ENCODE measurements at places on chromosomes 12 and 14.

DNA sequence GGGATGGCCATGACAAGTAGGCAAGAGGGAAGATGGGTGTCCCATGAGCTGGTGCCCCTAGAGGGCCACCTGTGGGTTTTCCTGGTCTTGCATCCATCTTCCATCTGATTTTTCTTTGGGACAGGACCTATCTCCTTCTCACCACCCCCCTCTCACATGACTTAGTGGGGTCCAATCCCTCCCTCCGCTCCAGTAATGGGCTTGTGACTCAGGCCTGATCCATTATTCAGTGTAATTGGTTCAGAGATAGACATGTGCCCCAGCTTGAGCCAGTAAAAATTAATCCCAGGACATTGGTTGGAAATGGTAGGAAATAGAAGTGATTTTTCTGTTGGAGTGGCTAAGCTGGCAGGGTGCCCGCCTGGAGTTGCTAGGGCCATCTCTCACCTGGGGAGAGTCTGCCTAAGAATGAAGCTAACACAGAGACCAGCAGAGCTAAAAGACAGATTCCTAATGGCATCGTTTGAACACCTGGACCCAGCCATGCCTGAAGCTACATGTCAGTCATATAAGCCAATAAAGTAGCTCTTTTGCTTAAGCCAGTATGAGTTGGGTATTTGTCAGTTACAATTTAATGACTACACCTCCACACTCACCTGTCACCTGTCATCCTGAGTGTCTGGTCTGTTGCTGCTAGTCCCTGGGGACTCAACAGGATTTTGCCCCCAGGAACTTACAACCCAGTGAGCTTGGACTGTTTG lies 14.7 kb downstream of the RASAL1 start:
- DNase-seq: no peak

DNA sequence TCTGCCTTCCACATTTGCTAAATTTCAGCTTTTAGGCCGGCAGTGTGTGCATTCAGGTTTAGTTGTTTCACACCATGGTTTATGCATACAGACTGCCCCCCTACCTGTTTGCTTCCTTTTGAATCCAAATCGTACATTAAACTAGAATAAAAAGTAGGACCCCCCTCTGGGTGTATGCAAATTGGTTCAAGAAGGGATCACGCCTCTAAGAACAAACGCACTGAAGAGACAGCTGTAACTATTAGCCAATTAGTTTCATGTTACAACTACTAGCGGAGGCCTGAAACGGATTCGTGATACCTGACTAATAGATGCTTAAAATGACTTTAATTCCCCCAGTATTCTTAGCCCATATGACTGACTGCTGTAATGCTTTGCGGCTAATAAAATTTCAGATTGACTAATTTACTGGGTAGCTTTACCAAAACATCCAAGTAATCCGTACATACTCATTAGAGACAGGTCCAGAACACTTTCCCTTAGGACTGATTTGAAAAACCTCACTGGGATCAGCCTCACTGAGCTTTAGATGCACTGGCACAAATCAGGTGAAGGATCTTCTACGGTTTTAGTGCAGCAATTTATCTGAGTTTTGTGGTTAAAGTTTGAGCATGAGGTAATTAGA lies 411.8 kb downstream of the NPAS3 start:
- no peak for DNase-seq

DNA sequence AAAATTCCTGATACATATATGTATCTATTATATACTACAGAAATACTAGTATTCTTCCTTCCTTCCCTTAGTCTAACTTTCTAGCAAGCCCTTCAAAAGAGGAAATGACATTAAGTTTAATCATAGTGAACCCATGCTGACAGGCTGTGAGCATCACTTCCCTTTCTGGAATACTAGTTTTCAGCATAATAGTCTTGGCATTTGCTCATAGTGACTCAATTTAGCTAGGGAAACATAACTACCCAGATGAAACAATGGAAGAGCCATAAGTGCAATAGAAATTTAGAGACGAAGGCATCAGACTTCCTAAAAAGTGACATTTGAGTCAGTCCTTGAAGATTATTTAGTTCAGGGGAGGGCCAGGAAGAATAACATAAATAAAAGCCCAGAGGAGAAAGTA lies 184.5 kb upstream of the CRY1 start:
- no peak for DNase-seq

DNA sequence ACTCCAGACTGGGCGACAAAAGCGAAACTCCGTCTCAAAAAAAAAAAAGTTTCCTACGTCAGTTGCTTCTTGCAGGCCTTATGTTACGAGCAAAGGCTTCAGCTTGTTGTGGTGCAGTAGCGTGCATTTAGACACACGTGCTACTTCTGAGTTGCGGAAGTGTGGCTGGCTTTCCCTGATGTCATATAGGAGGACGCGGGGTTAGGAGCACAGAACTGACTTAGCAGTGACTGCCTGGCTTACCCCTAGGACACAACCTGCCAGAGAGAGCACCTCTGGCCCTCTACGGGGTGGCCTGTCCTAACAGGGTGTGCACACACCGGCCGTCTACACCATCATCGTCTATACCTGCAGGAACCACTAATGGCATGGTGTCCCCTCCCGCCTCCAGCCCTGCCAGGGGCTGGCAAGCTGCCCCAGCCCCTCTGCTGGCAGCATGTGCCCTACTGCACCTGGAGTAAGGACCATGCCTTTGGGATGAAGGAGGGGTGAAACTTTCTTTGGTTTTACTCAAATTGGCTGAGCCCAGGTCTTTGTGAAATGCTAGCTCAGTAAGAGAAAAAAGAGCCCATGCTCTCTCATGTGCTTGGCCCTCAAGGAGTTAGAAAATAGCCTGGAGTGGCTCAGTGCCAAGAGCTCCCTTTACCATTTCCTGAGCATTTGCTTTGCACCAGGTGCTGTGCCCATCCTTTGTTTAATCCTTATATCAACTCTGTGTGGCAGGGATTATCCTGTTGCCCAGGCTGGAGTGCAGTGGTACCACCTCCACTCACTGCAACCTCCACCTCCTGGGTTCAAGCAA lies 1.7 kb upstream of the GPR68 start:
- no peak for DNase-seq

DNA sequence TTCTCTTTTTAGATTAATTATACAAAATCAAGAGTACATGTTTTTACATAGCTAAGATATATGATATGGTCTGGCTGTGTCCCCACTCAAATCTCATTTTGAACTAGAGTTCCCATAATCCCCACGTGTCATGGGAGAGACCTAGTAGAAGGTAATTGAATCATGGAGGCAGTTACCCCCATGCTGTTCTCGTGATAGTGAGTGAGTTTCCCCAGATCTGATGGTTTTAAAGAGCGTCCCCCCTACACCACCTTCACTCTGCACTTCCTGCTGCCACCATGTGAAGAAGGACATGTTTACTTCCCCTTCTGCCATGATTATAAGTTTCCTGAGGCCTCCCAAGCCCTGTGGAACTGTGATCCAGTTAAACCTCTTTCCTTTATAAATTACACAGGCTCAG lies 21.4 kb upstream of the DRAM1 start:
- DNase-seq: no peak

GRCh38 chr12:48615681-48616080 lies 45.8 kb upstream of the LALBA start:
- DNase-seq: no peak

DNA sequence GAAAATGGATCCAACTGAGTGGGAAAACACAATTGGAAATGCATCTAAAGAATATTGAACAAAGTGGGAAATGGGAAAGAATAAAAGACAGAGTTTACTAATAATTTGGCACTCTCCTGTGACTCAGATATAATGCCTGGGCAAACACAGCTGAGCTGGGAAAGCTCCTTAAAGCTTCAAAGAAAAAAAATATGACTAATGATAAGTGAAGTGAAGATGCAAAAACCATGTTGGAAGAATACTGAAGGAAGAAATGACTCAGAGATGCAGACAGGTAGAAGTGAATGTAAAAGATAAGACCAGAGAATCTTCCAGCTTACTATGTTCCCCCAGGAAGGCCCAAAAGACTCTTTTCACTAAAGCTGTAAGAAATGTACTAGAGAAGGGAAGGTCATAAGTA lies 62.4 kb upstream of the FOXG1 start:
- no peak for DNase-seq

DNA sequence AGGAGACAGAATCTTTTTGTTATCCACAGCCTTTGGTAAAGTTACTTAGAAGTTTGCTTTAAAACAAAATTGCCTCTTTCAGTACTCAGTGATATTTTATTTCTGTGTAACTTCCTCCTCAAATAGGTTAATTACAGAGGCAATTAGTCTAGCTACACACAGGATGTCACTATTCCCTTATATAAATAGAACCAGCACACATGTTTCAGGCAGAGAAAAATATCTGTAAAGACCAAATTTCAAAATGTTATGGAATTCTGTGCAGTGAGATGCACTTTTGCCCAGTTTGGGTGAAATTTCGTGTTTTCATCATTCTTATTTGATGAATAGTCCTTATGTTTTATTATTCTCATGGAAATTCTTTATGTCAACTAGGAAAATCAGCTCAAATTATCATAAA lies 410.6 kb upstream of the SOX5 start:
- DNase-seq: no peak

GRCh38 chr14:57482120-57482519 lies 11.5 kb downstream of the CCDC198 start:
- DNase-seq: no peak

DNA sequence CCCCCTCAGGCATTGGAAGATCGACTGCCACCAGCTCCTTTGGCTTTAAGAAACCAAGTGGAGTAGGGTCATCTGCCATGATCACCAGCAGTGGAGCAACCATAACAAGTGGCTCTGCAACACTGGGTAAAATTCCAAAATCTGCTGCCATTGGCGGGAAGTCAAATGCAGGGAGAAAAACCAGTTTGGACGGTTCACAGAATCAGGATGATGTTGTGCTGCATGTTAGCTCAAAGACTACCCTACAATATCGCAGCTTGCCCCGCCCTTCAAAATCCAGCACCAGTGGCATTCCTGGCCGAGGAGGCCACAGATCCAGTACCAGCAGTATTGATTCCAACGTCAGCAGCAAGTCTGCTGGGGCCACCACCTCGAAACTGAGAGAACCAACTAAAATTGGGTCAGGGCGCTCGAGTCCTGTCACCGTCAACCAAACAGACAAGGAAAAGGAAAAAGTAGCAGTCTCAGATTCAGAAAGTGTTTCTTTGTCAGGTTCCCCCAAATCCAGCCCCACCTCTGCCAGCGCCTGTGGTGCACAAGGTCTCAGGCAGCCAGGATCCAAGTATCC lies 288.7 kb downstream of the NAV3 start:
- DNase-seq: no peak

DNA sequence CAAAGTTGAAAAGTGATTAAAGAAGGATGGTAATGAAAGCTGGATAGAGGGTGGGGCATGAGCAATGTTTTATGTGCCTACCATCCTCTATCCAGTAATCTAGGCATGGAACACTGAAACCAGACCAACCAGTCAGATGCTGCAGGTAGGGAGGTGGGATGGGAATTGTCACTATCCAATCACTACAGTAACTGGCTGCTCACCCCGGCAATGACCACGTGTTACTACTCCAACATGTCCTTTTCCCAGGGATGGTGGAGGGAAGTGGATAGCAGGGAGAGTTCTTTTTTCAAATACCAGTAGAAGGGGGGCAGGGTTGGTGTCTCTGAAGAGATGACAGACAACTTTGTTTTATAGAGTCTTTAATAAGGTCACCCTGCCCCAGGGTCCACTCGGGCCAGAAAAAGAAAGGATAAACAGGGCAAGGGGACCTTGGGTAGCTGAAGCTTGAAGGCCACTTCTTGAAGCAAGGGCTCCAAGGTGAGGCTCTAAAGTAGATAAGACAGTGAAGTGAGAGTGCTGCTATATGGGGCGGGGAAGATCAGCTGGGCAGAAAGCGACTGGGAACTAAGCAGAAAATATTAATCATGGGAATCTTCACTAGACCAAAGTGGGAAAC lies 14.7 kb upstream of the CDH24 start:
- peak; percentile 54 for DNase-seq

GRCh38 chr12:15897433-15897832 lies 13.7 kb upstream of the DERA start:
- DNase-seq: no peak

DNA sequence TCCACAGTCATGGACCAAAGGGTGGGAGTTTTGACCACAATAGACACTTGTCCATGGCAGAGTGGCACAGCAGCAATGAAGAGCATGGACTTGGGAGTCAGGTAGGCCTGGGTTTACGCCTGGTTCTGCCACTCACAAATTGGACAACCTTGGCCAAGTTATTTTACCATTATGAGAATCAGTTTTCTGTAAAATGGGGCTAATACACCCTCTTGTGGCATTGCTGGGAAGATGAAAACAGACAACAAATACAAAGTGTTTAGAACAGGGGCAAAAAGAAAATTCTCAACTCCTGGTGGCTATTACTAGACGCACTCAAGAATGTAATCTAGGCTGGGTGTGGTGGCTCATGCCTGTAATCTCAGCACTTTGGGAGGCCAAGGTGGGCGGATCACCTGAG lies 2.6 kb downstream of the C12orf43 start:
- no peak for DNase-seq

DNA sequence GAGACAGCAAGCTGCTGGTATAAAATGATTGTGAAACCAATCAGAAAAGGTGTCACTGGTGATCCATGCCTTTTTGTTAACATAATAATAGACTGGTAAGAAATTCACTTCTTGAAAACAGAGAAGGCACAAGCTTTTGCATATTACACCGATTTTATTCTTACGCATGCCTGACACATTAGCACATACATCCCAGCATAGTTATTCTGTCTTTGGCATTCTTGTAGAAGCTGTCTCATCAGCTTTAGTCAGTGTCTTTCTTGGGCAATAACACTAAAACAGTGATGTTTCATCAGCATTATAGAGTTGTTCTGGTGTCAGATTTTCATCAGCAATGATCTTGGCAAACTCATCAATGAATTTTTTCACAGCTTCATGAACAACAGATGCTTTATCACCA lies 283.4 kb upstream of the TMTC1 start:
- DNase-seq: no peak

DNA sequence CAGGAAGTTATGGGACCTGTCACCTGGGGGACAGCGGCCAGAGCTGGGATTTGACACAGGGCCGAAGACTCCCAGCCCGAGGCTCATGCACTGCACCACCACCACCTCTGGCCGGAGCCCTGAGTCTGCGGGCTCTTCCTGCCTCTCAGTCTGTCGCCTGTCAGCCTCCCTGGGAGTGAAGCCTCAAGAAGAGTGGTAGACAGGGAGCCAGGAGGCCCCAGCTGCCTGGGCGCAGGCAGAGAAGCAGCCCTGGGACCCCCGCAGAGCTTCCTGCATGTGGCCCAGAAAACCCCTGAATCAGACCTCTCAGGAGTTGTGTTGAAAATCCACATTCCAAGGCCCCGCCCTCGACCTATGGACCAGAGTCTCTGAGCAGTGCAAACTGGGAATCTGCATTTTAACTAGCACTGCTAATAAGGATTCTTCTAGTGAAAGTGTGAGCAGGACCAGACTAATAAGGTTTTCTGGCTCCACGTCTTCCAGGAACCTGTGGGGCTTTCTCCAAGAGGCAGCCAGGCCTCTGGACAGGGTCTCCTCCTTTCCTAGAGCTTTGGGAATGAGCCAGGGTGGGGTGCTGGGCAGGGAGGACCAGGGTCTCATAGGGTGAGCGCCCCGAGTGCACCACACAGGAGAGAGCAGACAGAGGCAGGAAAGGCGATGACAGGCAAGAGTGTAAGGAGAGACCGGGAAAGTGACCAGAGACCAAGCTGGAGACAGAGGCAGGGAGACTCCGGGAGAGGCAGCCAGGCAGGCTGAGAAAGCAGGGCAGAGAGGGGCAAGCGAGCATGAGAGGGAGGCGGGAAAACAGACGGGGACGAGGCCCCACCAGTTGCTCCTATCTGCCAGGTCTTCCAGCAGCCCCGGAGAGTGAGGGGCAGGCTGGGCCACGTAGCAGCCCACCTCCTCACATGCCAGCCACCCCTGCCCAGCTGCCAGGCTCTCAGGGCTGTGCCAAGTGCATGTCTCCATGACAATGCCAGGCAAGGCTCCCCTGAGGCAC lies 112.4 kb downstream of the BCL11B start:
- DNase-seq: no peak

- peak; percentile 75 for DNase-seq
Measured at GRCh38 chr14:51575349-51576116, 76.2 kb upstream of the FRMD6 start.
